ENCODE measurements at places on chromosomes 7 and 10. TPM values are rescaled to one million over a fixed set of nuclear protein-coding genes. Genes with fewer than 3 reads are reported as not detected.

GRCh38 chr10:87630171-87630570 lies 29.5 kb upstream of the PAPSS2 start:
- H3K36me3 ChIP-seq, result no peaks in the 10 kb centered on the region
- H3K27me3 ChIP-seq, result peaks cover 7% of the 10 kb centered on the region
- H3K4me1 ChIP-seq, result no peaks in the 10 kb centered on the region
- no peak overlapping the region for H3K27ac ChIP-seq

DNA sequence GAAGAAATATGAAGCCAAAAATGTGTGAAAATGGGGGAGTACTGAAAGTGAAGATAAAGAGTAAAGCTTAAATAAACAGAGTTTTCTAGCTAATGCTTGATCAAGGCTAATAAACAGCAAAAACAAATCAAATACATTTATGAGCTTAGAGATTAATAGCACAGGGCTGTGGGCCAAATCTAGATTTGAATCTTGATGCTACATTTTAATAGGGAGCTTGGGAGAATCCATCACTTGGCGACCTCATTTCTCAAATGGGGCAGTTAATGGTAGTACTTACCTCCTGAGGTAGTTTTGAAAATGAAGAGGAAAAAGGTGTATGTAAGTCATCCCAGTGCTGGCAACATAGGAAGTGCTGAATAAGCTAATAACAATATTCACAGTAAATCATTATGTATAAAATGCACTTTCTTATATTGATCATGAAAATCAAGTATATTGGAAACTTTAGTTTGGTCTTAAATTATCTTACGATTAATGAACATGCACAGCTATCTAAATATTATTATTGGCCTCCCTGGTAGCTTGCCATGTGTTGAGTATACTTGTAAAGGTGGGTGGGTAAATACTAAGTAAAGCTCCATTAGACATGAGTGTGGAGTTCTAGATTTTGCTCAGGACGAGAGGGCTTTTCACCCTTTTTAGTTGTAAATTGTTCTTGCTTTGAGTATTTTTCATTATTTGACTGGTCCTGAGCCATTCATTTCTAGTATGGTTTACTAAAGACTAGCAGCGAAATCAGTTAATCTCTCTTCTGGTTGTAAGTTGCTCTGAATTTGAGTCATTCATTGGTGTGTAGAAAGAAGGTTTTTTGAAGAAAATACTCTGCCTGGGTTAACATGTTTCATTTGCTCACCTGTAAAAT lies 5.1 kb downstream of the BICC1 start:
- DNase-seq, result no peak
- peaks cover 2% of the 10 kb centered on the region for H3K4me1 ChIP-seq
- no peak overlapping the region for H3K27ac ChIP-seq
- H3K27me3 ChIP-seq, result peaks cover 36% of the 10 kb centered on the region

DNA sequence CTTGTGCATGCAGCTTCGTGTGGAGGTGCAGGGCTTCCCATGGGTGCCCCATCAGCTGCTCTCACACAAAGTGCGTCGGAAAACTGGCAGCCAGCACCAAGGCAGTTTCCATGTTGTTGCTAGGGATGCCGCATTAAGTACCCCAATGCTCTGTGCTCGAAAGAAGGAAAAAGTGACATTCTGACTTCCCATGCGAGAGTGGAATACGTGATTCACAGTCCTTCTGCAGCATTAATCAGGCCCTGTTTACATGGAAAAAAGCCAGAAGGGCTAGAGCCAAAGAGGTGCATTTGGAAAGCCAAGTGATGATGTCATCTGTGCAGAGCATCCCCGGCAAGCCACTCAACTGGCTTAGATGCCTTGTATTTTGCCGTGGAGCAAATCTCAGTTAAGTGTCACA lies 258.3 kb downstream of the GATA3 start:
- no peak overlapping the region for H3K27ac ChIP-seq
- H3K4me3 ChIP-seq, result no peak overlapping the region
- H3K36me3 ChIP-seq, result peaks cover 1% of the 10 kb centered on the region
- no peaks in the 10 kb centered on the region for H3K27me3 ChIP-seq
- DNase-seq, result no peak

The UNC5B gene
- total RNA-seq, result 0.03 TPM

The GIMAP4 gene
- total RNA-seq, result 285 TPM

The STAG3 gene
- total RNA-seq, result 31.1 TPM
